ENCODE measurements at places on chromosomes 2 and 18.

GRCh38 chr18:67379981-67380380 is 136.5 kb downstream of the DSEL start:
- DNase-seq: no peak

- DNase-seq: no peak
Measured at GRCh38 chr2:32812316-32812715, 134.4 kb upstream of the LTBP1 start.

DNA sequence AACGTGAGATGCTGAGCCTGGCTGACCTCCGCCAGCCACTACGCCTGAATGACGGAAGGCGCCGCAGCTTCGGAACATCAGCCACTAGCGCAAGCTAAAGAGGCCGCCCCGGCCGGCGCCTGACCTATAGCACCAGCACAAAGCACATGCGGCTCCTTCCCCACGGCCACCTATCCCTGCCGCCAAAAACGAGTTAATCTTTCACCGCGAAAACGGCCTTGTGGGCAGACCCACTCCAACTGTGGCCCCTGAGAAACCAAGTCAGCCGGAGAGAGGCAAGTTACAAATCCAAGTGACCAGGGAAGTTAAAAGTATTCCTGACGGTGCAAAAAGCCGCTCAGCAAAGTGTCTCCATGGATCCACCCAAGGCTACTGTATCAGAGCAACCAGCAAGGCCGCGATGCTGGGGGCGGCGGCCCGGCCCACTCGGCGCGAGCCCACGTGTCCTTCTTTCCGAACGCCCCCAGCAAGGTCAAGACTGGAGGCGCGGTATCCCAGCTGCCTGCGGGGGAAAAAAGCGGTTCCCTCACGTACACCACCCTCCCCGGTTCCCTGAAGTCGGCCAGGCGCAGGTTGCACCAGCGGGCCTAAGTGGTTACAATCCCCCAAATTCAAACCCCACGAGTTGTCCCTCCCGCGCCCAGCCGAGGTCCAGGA is 575 bp downstream of the HSPD1 start:
- peak; percentile 56 for DNase-seq

DNA sequence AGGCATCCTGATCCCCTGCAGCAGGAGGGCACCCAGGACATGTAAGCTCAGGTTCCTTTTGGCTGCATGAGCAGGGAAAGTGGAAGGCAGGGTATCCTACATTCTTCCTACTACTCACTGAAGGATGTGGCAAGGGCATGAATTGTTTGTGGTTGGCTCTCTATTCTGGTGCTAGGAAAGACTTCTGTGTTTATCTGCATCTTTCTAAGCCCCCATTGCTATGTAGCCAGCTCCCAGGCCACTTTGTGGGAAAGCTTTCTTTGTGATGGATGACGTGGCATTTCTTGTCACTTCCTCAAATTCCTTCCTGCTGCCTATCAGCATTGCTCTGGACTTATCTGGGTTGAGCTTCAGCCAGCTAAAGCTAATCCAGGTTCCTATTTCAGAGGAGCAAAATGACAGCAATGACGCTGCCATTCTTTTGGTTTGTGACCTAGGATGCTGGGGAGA is 46.2 kb downstream of the MEIS1 start:
- DNase-seq: no peak

DNA sequence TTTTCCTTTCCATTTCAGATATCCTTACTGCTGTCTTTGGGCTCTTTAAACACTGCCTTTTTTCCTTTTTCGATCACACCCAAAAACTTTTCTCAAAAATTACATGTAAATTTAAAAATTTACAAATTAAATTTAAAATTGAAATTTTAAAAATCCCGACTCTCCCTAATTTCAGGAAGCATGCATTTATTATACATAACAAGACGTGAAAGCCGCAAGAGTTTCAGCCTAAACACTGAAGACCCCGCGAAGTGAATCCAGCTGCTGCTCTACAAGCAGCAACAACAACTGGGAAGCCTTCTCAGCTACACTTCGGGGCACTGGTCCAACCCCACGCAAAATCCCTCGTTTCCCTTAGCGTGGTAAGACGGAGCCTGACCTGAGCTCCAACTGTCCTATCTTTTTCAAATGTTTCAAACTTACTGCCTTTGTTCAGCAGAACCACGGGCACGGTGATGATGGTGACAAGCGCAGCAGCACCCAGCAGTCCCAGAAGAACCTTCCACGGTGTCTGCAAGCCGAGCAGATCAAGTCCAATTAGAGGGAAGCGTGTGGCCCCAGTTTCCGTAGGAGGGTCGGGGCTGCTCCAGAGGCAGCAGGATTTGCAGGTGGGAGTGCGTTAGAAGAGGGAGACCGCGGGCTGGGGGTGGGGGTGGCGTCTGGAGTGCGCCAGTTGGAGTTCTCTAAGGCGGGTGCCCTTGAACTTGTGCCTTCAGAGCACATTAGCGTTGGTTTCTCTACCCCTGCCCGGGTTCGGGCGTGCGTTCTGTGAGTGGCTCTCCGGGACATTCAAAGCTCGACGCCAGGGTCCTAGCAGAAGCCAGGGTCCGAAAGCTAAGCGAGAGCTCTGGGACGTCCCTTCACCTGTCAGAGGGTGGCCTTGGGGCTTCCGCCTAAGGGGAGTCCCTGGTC is 783 bp downstream of the DPP4 start:
- DNase-seq: no peak

DNA sequence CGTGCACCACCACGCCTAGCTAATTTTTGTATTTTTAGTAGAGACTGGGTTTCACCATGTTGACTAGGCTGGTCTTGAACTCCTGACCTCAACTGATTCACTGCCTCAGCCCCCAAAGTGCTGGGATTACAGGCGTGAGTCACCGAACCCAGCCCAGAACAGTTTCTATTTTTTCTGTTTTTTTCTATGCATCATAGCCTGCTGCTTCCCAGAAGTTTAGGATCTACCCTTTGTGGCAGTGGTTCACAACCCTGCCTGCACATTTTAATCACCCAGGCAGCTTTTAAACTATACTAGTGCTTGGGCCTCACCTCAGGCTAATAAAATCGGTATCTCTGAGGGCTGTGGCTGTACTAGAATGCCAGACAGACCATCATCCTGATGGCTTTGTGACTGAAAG is 39.7 kb upstream of the SOCS6 start:
- no peak for DNase-seq

DNA sequence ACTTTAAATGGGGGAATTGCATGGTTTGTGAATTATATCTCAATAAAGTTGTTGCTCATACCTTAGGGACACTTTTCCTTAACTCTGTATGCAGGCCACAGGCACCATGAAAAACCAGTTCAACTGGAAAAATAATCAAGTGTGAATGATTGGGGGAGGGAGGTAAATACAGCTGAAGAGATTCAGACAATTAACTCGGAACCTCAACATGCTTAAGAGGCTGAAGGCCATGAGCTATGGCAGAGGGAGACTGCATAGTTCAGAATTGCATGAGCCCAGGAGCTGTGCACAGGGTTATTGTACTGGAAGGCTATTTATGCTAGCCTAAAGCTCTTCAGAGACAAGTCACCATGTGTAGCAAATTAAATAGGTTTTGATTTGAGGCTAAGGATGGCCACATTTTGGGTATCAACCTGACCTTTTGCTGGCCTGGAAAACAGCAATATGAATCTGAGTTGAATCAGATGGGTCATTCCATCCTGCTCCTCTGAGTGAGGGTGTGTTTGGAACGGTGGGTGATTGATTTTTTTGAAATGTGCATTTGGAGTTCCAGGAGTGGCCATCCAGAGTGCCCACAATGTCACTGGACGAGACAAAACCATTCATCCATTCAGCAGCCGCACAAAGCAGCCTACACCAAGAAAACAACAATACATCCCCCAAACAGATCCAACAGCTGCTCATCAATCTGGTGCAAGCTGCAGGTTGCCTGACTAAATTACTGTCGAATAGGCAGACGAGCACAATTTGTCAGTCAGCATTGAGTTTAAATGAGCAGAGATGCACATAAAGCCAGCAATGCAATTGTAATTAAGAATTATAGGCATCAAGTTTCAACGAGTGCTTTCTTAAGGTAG is 42.5 kb downstream of the HRH4 start:
- no peak for DNase-seq

- DNase-seq: peak; percentile 27
Measured at GRCh38 chr2:636641-637405, 40.4 kb downstream of the TMEM18 start.

DNA sequence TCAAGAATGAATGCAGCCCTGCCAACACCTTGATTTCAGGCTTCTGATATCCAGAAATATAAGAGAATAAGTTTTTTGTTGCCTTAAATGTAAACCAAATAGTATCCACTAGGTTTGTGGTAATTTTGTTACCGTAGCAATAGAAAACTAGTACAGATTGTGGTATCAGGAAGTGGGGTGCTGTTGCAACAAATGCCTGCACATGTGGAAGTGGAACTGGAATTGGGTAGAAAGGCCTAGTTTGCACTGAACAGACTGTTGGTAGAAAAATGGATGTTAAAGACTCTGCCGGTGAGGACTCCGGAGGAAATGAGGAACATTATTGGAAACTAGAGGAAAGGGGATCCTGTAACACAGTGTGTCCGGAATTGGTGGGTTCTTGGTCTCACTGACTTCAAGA is 145.8 kb upstream of the MGAT5 start:
- no peak for DNase-seq

DNA sequence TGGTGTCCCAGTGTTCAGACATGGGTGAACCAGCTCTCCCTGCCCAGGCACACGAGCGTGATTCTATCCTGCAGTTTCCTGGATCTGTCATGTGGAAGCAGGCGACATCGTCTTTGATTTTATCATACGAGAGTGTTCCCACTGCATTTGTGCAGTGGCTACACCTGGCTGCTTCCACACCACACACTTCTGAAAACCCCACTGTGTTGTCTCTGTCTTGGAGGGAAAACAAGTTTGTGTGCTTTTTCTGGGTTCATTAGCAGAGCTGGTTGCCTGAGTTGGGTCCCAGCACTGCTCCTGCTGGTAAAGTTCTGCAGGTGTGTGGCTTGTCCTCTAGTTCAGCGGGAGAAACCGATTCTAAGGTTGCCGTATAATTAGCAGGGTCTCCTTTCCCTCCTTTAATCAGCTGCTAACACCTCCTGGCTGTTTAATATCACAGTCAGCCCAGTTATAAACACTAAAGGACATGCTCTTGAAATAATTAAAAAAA is 58.5 kb upstream of the TWIST2 start:
- no peak for DNase-seq

GRCh38 chr2:120802158-120802557 is 66.5 kb downstream of the GLI2 start:
- DNase-seq: no peak

DNA sequence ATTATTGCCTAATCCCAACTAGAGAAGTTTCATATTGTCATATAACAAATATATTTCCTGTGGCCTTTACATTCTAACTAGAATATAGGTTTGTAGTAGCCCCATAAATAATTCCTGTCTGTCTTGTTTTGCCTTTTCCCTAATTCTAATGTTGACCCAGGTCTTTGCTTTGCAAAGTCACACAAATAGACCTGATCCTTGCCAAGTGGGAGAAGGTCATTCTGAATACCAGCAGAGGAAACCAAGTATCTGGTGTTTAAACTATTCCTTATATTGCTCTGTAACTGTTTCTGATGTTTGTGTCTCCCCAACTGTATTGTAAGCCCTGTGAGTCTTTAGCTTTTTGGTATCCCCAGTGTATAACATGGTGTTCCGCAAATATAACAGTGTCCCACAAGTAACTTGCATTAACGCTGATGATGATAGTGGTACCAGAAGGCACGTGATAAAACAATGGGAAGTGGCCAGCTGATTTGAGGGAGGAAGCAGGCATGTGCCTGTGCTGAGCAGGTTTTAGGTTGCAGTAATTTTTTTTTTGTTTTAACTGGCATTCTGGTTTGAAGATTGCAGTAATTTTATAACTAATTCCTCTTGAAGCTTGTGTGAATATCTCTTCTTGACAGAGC is 11.1 kb downstream of the HADHB start:
- DNase-seq: no peak

Data from activated CD4-positive, alpha-beta T cell treated with anti-CD3 and anti-CD28 coated beads, Interleukin-2, Interleukin-4, amounts not matched to agents 100 ng/mL and 50 ng/mL, durations not matched to agents 16 hours and 8 hours (primary cell).